ENCODE measurements at places on chromosomes 2 and 18.

- DNase-seq = no peak
Measured at GRCh38 chr2:155574941-155575340, 757.6 kb downstream of the NR4A2 start.

DNA sequence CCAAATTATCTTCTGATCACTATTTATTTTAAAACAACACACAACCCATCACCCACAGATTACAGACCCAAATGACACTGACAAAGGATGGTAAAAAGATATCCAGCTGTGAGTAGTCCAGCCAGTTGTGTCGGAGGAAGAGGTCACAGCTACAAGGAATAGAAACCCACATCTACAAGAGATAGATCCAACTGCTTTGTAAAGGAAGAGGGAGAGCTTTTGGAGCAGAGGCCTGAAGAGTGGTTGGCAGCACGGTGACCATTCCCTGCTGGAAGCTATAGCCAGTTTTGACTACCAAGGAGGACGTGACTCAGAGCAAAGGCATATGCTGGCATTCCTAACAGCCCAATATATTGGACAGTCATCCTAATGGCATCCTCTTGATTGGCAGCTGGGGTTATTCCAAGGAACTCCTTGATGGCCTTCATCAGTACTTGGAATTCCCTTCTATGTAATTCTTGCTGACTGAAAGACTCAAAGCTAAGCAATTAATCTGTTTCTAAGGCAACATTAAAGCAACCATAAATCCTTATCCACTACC, 17.1 kb downstream of the SLC8A1 start:
- peak; percentile 100 for DNase-seq

- DNase-seq = no peak
Measured at GRCh38 chr2:72147303-72147971, at the start of gene CYP26B1. CYP26B1 (minus strand) TSS chr2:72147862; CDS start chr2:72147834, 28 bp downstream.

- DNase-seq = no peak
Measured at GRCh38 chr18:52077251-52077983, 262.6 kb upstream of the DCC start.

DNA sequence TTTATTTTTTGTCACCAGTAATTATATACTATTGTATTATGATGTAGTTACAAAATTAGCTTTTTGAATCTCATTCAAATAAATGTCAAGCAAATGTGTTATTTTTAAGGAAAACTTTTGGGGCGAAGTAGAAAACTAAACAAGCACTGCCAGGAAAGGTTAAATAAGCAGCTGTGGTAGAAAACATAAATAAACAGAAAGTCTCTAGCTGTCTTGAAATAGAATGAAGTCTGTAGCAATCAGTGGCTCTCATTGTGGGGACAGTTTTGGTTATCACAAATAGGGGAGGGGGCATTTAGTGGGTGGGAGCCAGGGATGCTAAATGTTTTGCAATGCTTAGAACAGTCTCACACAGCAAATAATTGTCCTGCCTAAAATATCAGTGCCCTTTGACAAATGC, 3.4 kb downstream of the INSIG2 start:
- DNase-seq = no peak

GRCh38 chr2:159441182-159441581, 154.7 kb upstream of the WDSUB1 start:
- DNase-seq = no peak

DNA sequence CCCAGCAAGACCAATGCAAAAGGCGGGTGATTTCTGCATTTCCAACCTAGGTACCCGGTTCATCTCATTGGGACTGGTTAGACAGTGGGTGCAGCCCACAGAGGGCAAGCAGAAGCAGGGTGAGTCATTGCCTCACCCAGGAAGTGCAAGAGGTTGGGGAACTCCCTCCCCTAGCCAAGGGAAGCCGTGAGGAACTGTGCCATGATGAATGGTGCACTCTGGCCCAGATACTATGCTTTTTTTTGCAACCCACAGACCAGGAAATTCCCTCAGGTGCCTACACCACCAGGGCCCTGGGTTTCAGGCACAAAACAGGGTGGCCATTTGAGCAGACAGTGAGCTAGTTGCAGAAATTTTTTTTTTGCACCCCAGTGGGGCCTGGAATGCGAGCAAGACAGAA, 662.6 kb upstream of the ACVR2A start:
- peak; percentile 46 for DNase-seq

GRCh38 chr2:96897491-96898134, 27.7 kb upstream of the SEMA4C start:
- DNase-seq = no peak

GRCh38 chr18:79906706-79907105, 44.7 kb downstream of the SLC66A2 start:
- DNase-seq = no peak

DNA sequence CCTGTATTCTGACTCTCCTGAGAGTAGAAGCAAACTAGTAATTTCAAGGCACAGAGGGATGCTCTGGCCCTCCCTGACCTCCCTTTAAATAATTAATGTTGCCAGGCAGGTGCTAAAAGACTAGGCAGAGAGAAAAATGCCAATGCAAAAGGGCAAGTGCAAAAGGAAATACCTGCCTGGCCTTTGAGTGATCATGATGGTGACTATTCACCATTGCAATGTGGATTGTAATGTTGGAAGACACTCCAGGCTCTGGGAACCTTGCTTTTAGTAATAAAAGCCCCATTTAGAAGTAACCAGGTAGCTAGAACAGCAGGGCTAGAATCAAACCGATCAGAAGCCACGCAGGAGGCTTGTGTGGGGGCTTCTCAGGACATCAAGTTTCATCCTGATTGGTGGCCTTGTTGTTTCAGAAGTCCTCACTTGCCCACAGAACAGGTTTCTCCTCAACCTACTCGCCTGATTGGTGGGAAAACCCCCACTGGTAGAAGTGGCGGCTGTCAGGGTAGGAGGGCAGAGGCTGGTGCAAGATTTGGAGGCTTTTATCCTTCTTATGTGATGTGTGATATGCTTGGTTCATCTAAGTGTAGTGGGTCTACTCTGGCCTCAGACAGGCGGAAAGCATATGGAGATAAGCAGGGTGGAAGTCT, 16.0 kb upstream of the CHRNA1 start:
- DNase-seq = peak; percentile 27

GRCh38 chr2:161474920-161475319, 58.8 kb downstream of the TBR1 start:
- DNase-seq = no peak

- no peak for DNase-seq
Measured at GRCh38 chr2:25169073-25169470, 692 bp upstream of the POMC start.

DNA sequence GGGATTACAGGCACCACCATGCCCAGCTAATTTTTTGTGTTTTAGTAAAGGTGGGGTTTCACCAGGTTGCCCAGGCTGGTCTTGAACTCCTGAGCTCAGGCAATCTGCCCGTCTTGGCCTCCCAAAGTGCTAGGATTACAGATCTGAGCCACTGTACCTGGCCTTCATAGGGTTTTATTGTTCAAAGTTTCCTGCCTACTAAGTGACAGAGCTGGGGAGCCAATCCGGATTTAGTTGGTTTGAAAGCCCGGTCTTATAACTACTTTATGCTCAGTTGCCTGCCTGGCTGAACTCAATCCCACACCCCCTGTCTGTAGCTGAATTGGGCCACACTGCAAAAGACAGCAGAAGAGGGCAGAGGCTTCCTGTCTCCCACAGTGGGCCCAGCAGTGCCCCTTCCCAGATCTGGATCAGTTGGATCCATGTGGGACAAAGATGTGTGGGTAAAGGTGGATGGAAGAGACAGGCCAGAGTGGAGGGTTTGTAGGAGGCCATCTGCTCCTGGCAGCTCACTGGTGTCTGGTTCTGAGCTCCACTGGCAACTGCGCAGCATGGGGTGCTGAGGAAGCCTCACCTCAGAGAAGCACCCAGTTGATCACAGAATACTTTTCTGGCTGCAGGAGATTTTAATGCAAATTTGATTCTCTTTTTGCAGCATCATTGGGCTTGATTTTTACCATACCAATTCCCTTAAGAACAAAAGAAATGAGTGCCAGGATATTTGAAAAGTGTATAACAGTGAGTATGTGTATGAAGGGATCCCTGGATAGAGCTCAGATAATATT, 144.9 kb downstream of the DDX1 start:
- no peak for DNase-seq

GRCh38 chr2:172623249-172623965, 67.5 kb downstream of the PDK1 start:
- DNase-seq = no peak

DNA sequence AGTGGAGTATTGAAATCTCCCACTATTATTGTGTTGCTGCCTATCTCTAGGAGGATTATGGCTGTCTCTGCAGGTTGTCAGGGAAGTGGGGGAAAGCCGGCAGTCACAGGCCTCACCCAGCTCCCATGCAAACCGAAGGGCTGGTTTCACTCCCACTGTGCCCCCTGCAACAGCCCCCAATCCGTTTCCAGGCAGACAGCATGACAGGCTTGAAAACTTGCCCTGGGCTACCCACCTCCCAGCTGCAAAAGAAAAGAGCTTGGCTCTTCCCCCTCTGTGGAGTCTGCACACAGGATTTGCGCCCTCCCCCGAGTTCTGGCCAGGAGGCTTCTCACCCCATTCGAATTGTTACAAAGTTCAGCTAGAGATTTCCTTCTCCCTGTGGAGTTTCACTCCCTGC, 87.4 kb upstream of the MSTN start:
- DNase-seq = no peak

- DNase-seq = peak; percentile 26
Measured at GRCh38 chr2:9002637-9003365, 683 bp downstream of the MBOAT2 start.

GRCh38 chr2:109324861-109325260, 195.9 kb downstream of the SH3RF3 start:
- DNase-seq = peak; percentile 92

DNA sequence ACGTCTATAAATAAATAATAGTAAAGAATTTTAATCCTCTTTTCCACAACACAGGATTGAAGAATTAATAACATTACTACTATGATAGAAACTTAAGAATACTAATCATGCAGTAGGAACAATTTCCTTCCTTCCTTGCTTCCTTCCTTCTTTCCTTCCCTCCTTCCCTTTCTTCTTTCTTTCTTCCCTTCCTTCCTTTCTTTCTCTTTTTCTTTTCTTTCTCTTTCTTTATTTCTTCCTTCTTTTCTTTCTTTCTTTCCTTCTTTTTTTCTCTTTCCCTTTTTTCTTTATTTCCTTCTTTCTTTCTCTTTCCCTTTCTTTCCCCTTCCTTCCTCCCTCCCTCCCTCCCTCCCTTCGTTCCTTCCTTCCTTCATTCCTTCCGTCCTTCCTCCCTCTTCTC, 77.6 kb downstream of the SCN3A start:
- DNase-seq = no peak

DNA sequence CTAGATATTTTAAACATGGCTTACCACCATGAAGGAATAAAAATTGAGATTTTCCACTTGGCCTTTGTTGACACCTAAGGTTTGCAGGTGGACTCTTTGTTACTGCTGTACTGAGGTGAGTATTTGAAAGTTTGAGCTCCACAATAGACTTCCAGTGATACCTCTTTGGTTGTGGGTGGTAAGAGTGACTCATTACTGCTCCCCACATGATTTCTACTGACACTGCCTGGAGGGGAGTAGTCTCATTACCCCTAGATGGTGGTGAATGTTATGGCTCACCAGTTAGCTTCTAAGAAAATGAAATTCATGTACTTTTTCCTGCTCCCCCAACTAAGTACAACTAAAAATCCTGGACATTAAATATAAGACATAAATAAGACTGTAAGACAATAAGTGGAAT, 1183.1 kb upstream of the TMEFF2 start:
- no peak for DNase-seq

GRCh38 chr2:233217892-233218377, 33.5 kb upstream of the ATG16L1 start:
- no peak for DNase-seq
